ENCODE measurements at places on chromosomes 3 and 15.

DNA sequence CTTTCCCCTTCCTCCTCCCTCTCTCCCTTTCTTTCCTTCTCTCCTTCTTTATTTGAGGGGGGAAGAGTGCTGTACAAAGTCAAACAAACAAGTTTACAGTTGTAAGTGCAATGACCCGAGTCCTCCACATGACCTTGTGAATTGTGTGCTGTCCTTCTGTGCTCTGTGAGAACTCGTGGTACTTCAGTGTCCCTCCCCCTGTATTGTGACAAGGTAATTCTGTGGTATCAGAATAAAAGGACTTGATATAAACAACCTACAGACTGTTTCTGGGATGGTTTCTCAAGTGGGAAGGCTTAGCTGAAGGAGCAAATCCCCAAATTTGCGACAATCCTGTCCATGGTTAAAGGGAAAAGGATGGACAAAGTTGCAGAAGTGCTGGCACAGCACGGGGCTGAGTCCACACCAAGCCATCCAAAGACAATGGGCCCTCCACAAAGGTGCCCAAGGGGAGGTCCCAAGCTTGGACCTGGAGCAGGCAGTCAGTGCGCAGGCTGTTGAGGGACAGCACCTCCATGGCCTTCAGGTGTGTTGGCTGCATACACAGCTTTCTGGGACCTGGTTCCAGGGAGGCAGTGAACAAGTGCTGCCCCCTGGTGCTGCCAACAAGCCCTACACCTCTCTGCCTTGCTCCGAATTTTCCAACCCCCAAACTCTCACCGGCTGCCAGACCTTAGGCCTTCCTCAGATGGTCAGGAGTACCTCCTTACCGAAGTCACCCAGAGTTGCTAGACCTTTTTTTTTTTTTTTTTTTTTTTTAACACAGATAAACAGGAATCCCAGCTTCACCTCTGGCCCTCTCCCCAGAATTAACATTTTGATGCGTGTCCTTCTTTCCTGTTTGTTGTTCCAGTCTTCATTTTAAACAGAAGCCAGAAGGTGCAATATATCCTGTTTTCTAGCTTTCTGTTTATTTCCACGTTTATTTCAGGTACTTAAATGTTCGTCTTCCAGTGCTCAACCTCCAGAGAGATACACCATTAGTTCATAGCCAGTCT lies 2.6 kb upstream of the APEH start:
- DNase-seq: peak; percentile 91

DNA sequence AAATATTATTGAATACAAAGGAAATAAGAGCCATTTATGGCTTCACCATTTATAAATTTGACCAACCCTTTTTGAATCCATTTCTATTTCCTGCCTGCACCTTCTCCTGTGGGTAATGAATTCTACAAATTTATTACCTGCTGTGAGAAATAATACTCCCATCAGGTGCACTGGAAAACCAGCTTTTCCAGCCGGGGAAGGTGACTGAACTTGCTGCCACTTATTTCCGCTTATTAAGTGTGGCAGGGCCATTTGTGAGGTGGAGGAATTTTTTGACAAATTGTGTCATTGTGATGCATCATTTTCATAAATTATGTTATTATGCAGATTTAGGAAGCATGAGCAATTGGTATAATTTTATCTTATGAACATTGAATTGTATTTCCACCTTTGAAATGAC lies 151.1 kb downstream of the SQOR start:
- DNase-seq: no peak

GRCh38 chr3:59559721-59560435 lies 510.1 kb upstream of the CFAP20DC start:
- DNase-seq: no peak

GRCh38 chr3:76065964-76066363 lies 280.6 kb upstream of the ZNF717 start:
- no peak for DNase-seq

DNA sequence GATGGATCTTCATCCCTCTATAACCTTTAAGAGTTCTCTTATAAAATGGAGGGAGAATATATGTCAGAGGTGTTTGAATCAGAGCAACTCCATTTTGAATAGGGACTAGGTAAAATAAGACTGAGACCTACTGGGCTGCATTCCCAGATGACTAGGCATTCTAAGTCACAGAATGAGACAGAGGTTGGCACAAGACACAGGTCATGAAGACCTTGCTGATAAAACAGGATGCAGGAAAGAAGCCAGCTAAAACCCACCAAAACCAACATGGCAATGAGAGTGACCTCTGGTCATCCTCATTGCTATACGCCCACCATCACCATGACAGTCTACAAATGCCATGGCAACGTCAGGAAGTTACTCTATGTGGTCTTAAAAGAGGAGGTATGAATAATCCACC lies 211.0 kb downstream of the GBE1 start:
- no peak for DNase-seq

- DNase-seq: peak; percentile 69
These were observed 221.9 kb upstream of the TOPAZ1 start for GRCh38 chr3:44019736-44020135.

DNA sequence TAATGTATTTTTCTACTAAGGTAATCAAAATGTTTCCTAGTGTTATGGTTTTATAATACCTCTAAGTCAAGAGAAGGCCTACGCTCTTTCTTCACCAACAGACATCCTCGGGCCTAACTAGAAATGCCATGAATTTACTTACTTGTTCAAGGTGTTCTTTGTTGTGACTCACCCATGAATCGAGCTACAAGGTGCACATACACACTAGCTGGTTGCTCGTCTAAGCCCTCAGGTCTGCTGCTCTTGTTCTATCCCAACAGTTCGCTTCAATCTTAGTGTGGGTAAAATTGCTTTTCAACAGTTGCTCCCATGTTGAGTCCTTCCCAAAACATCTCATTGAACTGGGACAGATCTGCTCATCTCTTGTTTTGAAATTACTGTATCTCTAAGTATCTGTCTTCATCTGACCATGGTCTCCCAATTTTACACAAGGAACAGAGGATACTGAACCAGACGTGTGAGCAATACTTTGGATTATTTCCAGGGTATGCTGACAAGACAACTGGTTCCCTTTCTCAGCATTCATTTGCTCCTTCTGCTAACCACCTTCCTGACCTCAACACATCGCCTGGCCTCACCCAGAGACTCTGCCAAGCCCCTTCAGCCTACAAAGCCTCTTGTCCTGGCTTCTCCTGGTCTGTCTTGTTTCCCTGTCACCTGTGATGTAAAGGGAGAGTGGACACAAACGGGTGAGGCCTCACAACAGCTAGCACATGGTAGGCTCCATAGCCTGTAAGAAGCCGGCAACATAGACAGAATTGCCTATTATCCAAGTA lies 84.2 kb downstream of the NEDD4 start:
- DNase-seq: no peak

- DNase-seq: no peak
These were observed 123.9 kb upstream of the AGBL1 start for GRCh38 chr15:85955501-85956391.

DNA sequence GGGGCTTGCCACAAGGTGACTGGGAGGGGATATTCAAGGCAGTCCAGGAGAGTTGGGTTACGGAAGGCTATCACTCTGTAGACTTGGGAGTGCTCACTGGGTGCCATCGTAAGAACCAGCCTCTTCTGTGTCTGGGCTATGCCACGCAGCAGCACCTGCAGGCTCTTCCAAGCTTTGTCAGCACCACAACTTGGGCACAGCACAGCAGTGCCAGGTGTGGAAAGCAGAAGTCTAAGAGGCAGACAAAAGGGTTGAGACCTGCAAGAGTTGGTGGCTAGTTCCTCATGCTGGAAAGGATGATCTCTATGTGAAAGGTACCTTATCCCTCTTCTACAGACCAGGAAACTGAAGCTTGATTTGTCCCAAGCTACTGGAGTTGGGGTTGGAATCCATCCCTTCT lies 15.8 kb downstream of the CX3CR1 start:
- DNase-seq: no peak

GRCh38 chr3:185976100-185976499 lies 38.3 kb upstream of the TRA2B start:
- no peak for DNase-seq

DNA sequence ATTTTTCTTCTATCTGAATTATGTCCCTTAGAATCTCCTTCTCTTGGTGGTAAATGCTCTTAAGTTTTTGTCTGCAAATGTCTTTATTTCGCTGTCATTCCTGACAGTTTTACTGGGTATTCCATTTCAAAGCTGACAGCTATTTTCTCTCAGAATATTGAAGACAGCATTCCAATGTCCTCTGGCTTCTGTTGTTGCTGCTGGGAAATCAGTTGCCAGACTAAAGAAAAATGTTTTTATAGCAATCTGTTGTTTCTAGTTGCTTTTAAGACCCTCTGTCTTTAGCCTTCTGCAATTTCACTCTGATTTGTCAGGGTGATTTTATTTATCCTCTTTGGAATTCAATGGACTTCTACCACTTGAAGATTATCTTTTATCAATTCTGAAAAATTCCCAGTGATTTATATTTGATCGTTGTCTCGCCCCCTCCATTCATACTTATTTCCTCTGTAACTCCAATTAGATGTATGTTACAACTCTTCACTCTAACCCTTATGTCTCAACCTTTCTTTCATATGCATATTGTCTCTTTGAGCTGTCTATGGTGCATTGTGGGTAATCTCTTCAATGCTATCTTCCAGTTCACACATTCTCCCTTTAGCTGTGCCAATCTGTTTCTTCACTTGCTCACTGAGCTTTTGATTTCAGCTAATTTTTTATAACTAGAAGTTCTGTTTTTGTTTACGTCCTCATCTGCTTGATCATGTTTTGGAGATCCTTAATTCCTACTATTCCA lies 23.5 kb downstream of the UBXN7 start:
- DNase-seq: no peak

GRCh38 chr3:158725348-158726011 lies 6.8 kb downstream of the RARRES1 start:
- no peak for DNase-seq

- no peak for DNase-seq
These were observed 2.7 kb downstream of the PCBP4 start for GRCh38 chr3:51964521-51964920.

DNA sequence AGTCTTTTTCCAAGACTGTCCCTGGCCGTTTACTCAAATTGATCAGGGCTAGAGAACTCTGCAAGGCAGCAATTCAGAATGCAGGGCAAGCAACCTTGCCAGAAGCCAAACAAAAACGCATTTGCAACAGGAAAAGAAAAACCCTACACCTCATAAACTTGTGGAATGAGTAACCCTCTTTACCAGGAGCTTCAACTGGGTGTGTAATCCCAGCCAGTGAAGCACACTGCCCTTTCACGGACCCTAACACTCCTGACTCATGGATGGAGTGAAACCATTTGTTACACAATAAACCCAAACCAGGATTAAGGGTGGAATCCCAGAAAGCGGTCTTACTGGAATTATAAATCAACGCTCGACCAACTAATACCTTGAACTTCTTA lies 14.8 kb upstream of the LDHAL6B start:
- DNase-seq: no peak

DNA sequence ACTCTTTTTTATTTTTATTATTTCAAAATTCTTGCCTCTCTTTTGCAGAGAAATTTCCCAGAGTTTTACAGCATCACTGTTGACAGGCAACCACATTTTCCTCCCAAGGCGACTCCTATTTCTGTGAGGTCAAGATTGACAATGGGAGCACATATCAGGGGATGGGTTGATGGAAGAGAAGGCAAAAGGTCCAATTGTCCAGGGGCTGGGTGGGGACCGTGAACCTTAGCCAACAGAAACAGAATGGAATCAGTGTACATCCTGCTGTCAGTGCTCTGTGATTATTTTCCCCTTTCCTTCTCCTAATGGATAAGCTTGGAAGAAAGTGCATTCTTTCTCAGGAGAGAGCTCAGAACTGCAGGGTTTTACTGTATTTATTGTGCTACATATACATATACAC lies 42.4 kb downstream of the CNTN6 start:
- no peak for DNase-seq

DNA sequence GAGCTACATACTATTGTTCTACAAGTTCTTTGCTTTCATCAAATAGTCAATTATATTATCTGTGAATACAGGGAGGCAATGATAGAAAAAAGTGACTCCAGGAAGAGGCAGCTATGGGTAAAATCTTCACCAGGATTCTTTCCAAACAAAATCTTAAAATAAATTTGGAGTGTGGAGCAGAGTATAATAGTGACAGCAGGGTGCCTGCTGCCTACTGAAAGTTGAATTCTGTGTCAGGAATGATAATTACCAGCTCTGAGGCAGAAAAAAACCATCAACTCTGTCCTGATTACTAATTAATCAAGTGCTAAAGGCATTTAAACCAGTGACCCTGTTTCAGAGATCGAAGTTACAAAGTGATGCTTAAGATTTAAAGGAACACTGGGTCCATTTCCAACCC lies 148.0 kb downstream of the DIPK2A start:
- peak; percentile 34 for DNase-seq

- no peak for DNase-seq
These were observed 277.6 kb upstream of the NAALADL2 start for GRCh38 chr3:174581558-174581957.

DNA sequence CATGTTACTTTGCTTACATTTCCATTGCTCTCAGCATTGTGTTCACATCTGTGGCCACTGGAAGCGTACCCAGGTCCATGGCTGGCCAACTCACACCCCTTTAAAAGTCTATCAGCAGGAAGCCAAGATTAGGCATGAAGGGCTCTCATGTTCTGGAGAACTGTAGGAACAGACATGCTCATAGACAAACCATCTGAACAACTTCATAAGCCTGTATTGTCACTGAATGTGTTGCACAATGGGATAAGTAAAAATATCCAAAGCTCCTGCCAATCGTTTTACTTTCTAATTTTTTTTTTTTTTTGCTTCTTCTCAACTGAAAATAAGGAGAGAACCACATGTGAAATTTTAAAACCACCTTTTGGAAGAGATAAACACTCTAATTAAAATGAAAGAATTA lies 6.4 kb downstream of the RPLP1 start:
- DNase-seq: no peak

- DNase-seq: no peak
These were observed 8.3 kb downstream of the CACNA1D start for GRCh38 chr3:53502737-53503136.

GRCh38 chr15:62428259-62428658 lies 263.2 kb upstream of the C2CD4B start:
- no peak for DNase-seq

DNA sequence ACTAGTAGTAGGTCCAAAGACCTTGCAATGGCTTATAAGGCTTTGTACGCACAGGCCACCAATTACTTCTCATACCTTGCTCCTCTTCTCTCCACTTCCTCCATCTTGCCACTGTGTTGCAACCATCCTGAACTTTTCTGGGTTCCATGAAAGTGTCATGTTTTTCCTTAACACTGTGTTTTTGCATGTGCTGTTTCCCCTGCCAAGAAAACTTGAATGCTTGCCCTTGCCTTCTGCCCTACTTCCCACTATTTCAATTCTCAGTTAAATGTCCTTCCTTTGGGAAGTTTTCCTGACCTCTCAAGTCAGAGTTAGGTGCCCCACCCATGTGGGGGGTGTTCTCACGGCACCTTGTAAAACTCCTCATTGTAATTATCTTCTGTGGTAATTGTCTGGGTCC lies 182.8 kb downstream of the THRB start:
- DNase-seq: no peak

Data from retina (tissue), 1 donor.